ENCODE measurements at places on chromosomes 4 and X.

DNA sequence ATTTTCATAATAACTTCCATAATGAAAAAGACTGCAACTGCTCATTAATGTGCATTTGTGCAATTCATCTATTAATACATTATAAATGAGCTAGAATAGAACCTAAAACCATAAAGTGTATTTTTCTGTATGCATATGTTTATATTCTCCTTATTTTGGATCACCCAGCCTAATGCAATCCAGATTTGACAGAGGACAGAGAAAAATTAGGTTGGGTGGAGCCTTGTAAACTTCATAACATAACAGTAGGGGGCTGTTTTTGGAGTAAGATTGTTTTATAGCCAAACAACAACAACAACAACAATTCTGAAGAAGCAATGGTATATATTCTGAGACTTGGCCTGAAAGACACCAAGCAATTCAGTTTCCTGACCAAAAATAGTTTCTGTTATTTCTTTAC is 615.3 kb upstream of the SLIT2 start:
- DNase-seq, result no peak

GRCh38 chr4:143762511-143762910 is 62.0 kb upstream of the FREM3 start:
- no peak for DNase-seq

DNA sequence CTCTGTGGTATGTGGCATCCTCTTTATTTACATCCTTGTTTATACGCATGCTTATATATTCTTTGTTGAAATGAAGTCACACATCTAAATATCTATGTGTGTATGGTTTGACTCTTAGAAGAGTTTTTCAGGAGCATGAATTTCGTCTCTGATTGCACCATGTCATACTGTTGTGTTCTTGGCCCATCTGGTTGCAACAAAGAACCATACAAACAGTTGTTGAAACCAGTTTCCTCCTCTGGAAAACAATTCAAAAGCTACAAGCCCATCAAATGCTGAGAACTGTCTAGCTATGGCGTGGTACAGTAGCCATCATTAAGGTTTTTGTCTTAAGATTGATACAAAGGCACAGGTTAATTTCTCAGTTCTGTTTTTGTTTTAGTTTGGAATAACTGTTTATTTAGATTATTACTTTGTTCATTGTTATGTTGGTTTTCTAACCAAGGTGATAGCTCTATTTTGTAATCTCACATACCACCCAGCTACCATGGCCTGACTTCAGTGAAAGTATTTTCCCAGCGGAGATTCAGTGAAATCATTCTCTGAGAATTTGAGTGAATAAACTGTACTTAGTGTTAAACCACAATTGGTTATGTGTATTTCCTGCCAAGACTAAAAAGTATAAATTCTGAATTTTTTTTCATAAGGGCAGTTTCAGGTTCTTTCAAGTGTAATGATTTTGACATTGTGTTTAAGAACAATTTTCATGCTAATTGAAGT is 91.0 kb downstream of the ARHGAP24 start:
- DNase-seq, result no peak

DNA sequence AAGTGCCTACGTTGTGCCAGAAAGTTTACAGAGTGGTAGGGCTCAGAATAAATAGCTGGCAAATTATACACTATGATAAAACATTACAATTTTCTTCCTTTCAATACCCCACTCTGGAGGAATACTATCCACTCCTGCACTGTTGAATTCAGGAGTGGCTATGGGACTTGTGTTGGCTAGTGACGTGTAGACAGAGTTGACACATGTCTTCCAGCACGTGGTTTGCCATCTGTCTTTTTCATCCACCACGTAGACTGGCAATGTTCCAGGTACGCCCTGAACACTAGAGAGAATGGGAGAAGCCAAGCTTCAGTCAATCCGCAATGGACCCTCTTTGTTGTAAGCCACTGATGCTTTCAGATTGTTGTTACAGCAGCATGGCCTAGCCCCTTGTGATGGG is 168.8 kb upstream of the RBPJ start:
- DNase-seq, result no peak

DNA sequence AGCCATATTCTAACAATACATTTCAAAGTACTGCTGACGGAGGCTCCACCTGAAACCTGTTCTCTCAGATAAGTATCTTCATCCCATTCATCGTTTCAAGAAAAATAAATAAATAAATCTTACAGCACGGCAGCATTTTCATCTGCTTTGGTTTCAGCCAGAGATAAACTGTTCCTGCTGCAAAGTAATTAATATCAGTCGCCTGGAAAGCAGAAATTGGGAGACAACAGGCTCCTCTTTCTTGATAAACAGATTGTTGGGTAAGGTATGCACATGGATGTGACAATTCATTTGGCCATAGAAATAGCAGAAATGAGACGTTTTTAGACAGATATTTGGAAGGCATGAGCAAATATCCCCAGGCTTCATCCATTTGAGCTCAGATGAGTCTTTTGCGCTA is 110.4 kb downstream of the PPARGC1A start:
- no peak for DNase-seq

GRCh38 chr4:61541459-61541858 is 341.3 kb downstream of the ADGRL3 start:
- DNase-seq, result no peak

DNA sequence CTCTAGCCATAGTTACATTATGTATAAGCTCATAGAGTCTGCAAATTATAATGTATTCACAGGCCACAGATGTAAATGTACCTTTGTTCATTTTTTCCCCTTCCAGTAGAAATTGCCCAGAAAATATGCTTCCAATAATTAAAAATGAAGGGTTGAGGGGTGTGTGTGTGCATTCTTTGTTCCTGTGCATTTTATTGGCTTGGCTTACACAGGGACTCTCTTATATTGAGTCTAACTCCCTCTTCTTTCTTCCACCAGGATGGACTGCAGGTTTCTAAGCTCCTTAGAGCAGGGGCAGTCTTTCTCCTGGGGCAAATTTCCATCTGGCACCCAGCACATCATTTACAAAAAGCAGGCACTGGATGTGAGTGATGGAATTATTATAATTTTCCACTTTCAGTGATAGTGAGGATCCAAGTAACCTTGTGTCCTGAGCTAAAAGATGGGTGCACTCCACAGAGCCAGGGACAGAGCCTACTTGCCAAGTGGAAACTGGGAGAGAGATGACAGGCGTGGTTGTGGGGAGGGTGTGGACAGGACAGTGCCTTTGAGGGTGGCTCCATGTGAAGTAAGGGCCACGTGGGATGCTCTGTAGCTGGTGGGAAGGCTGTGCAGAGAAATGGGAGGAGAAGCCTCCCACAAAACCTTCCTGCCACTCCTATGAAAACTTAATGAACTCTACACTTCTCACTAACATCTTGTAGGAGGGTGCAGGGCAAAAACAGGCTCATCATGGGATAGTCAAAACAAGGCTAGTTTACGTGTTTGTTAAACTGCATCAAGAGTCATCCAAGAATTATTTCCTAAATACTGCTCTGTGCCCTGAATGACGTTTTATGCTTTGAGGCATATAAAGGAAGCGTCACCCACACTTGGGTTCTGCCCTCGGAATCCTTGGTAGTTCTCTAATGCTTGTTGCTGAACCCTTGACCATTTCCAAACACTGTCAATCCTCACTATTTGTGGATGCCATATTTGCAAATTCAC is 16.0 kb downstream of the IGFBP7 start:
- DNase-seq, result no peak

DNA sequence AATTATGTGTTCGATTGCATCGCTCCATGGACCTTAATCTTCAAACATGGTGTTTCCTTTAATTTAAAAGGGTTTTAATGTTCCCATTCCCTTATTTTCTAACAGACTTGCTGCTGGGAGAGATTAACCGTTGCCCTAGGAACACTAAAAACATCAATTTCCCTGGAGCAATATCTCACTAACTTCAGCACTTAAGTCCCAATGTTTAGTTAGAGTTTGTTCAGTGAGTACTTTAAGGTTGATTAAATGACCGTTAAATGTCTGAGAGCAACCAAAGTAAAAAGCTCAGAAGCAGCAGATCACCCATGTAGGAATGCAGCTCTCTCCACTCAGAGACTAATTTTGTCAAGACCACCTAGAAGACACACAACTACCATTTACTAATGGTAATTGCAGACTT is 111.2 kb upstream of the PDE5A start:
- no peak for DNase-seq

GRCh38 chrX:114675365-114675764 is 91.5 kb downstream of the HTR2C start:
- DNase-seq, result no peak

DNA sequence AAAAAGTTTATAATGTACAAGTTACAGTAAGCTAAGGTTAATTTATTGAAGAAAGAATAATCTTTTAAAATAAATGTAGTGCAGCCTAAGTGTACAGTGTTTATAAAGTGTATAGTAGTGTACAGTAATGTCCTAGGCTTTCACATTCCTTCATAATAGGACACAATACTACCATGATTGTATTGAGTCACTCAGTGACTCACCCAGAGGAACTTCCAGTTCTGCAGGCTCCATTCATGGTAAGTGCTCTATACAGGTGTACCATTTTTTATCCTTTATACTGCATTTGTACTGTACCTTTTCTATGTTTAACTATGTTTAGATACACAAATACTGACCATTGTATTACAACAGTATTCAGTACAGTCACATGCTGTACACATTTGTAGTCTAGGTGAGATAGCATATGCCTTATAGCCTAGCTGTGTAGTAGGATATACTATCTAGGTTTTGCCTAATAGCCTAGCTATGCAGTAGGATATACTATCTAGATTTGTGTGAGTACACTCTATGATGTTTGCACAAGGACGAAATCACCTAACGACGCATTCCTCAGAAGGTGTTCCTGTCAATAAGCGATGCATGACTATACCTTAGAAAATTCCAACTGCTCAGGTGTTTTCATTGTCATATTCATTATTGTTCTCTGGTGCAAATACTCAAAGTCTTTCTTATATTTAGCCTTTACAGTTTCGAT is 5.5 kb upstream of the TMEM255A start:
- no peak for DNase-seq

GRCh38 chrX:17634542-17635207 is 102.6 kb upstream of the SCML1 start:
- no peak for DNase-seq

GRCh38 chr4:87497159-87497558 is 32.0 kb downstream of the SPARCL1 start:
- DNase-seq, result peak; percentile 30

DNA sequence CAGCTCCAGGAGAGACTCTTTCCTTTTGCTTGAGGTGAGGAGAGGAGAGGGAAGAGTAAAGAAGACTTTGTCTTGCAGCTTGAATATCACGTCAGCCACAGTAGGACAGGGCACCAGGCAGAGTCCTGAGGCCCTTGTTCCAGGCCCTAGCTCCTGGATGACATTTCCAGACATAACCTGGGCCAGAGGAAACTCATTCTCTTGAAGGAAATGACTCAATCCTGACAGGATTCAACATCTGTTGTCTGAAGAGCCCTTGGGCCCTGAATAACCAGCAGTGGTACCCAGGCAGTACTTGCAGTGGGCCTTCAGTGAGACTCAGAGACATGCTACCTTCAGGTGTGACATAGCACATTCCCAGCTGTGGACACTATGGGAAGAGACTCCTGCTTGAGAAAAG is 62.8 kb downstream of the FGF16 start:
- no peak for DNase-seq

DNA sequence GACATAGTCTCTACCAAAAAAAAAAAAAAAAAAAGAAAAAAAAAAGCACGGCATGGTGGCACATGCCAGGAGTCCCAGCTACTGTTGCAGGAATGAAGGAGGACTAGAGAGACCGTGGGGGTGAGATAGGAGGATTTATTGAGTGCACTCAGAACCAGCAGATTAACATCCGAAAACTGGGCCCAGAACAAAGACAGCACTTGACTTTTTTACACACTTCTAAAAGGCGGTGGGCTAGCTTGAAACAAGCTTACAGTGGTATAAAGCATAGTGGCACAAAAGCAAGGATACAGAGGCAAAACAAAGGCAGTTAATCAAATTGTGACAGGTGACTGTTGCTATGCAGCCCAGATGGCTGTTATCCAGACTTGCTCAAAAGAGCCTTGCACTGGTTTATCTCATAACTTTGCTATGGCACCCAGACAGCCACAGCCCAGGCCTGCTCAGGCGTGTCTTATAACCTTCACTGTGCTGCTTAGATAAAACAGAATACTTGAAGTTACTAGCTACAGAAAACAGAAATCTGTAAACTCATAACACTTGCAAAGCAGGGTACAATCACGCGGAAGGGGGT is 9.9 kb upstream of the PI4K2B start:
- no peak for DNase-seq

DNA sequence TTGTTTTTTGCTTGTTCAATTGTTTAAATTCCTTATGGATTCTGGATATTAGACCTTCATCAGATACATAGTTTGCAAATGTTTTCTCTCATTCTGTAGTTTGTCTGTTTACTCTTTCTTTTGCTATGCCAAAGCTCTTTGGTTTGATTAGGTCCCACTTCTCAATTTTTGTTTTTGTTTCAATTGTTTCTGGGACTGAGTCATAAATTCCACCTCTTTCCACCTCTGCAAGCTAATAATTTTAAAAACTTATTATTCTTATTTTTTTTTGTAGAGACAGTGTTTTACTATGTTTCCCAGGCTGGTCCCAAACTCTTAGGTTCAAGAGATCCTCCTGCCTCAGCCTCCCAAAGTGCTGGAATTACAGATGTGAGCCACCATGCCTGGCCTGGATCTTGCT is 226.8 kb upstream of the GPRIN3 start:
- DNase-seq, result no peak

GRCh38 chr4:152095701-152096070 is 334.9 kb upstream of the GATB start:
- no peak for DNase-seq

DNA sequence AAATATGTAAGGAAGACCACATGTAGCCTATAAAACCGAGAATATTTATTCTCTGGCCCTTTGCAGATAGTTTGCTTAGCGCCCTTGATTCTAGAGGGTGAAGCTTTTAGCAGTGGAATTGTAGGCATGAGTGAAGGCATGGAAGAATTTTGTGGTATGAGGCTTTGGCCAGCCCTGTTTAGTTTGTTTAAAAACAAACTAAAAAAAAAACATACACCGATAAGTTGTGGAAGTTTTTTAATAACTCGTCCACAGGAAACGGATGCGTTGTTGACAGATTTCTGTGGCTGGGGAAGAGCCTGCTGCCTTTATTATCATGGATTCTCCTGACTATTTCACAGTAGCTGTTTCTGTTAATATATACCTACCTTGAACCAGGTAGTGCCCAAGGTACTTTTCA is 194.7 kb upstream of the LNX1 start:
- DNase-seq, result no peak

DNA sequence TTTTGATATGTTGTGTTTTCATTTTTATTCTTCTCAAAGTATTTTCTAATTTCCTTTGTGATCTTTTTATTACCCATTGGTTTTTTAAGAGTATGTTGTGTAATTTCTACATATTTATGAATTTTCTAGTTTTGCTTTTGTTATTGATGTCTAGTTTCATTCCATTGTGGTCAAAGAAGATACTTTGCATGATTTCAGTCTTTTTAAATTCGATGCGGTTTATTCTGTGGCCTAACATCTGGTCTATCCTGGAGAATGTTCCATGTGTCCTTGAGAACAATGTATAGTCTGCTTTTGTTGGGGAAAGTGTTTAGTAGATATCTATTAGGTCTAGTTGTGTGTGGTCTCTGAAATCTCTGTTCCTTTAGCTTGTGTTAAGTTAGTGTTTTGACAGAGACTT is 46.2 kb downstream of the PPEF1 start:
- no peak for DNase-seq

- no peak for DNase-seq
These were observed 37.0 kb upstream of the HERC5 start for GRCh38 chr4:88419874-88420273.

Measured in activated CD4-positive, alpha-beta T cell treated with anti-CD3 and anti-CD28 coated beads, Interleukin-2, Interleukin-4, amounts not matched to agents 100 ng/mL and 50 ng/mL, durations not matched to agents 16 hours and 8 hours (primary cell).